ENCODE measurements at places on chromosomes 2 and 18.

DNA sequence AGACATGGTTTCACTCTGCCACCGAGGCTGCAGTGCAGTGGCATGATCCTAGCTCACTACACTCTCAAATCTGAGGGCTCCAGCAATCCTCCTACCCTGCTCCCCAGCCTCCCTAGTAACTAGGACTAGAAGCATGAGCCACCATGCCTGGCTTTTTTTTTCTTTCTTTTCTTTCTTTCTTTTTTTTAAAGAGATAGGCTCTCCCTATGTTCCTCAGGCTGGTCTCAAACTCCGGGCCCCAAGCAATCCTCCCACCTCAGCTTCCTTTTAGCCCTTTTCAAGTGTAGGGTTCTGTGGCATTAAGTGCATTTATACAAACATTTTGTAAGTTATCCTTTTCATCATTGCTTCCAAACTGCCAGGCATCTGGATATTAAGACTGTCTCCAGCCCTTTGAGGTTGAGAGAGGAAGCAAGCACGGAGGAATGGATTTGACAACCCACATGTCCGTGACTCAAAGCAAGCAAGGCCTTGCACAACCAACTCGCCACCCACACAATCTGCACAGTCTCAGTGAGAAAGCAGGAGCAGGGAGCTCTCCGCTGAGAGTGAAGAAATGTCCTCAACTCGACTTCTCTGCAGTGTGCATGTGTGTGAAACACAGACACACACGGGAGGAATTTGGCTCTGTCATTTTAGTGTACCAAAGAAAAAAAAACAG, 65.6 kb downstream of the ATP8B1 start:
- no peaks in the 10 kb centered on the region for H3K27me3 ChIP-seq
- no peaks in the 10 kb centered on the region for H3K36me3 ChIP-seq
- H3K4me1 ChIP-seq: peaks cover 24% of the 10 kb centered on the region
- H3K4me3 ChIP-seq: peak overlapping the region; percentile 61
- H3K27ac ChIP-seq: peak overlapping the region; percentile 82

DNA sequence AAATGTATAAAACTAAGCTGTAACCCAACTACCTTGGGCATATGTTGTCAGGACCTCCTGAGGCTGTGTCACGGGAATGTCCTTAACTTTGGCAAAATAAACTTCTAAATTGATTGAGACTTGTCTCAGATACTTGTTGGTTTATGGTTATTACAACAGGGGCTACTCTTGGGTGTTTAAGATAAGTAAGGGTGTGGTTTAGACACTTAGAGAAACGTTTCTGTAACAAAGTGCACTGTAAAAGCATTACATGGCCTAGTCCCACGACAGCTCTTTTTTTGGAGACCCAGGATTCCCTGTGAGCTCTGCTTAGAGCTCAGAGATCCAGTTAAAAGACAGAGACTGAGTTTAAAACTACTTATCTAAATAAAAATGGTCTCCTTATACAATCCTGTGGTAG, 32.3 kb upstream of the LIPG start:
- DNase-seq: no peak
- H3K27me3 ChIP-seq: no peaks in the 10 kb centered on the region
- no peak overlapping the region for H3K27ac ChIP-seq
- no peaks in the 10 kb centered on the region for H3K4me1 ChIP-seq

DNA sequence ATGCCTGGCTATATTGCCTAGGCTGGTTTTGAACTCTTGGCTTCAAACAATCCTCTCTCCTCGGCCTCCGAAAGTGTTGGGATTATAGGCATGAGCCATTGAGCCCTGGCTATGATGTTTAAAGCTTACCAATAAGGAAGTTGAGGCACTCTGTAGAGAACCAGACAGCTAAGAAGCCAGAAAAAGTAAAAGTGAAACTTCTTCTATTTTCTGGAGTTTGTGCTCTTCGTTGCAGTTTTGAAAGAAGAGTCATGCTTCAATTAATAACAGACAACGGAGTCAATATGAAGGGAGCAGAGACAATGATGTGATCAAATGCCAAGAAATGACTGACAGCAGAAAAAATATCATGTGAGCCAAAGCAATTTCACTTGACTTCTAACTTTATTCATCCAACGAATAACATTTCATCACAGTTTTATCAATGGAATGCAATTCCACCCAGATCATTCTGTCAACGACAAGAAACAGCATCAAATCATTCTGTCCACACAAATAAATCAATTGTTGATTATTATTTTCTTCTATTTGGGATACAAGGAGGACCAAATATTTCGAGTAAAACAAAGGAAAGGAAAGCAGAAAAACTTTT, 175.5 kb upstream of the CELF4 start:
- no peak overlapping the region for H3K4me3 ChIP-seq
- no peaks in the 10 kb centered on the region for H3K36me3 ChIP-seq
- no peak for DNase-seq
- H3K4me1 ChIP-seq: no peaks in the 10 kb centered on the region

DNA sequence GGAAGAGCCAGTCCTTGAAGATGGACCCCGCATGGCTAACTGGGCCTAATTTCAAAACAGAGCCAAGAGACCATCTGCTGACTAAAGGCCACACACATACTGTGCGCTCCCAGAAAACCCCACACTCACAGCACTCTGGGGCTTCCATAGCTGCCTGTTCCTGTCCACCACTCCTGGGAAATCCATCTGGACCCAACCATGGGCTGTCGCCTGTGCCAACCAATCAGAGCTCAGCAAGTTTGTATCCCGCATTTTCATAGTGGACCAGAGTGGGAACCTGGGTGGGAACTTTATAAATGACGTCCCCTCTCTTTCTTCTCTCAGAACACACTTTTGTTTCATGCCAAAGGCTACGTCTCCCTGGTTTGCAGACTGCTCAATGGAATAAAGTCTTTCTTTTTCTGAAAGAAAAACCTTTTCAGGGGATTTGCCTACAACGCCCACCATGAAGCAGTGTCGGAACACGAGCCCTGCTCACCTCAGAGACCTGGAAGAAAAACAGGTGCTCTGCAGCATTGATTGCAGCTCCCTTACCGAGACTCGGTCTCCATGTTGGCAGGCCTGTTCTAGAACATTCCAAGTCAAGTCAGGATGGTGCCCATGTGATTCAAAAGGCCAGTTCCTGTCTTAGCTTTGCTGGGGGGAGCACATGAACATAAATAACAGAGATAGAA, 137.2 kb upstream of the GPC1 start:
- no peaks in the 10 kb centered on the region for H3K4me1 ChIP-seq
- no peak overlapping the region for H3K4me3 ChIP-seq
- H3K36me3 ChIP-seq: no peaks in the 10 kb centered on the region
- peaks cover 16% of the 10 kb centered on the region for H3K27me3 ChIP-seq

- no peak overlapping the region for H3K27ac ChIP-seq
- no peaks in the 10 kb centered on the region for H3K36me3 ChIP-seq
- H3K27me3 ChIP-seq: no peaks in the 10 kb centered on the region
Observed at GRCh38 chr2:53655256-53655655, 112.3 kb upstream of the CHAC2 start.

GRCh38 chr2:96105994-96106715, 10.2 kb downstream of the ADRA2B start:
- H3K36me3 ChIP-seq: no peaks in the 10 kb centered on the region
- H3K4me3 ChIP-seq: no peak overlapping the region
- no peak for DNase-seq
- H3K27ac ChIP-seq: no peak overlapping the region

- H3K27me3 ChIP-seq: no peaks in the 10 kb centered on the region
- no peak overlapping the region for H3K27ac ChIP-seq
- DNase-seq: no peak
Observed at GRCh38 chr2:239198221-239198620, 202.6 kb downstream of the HDAC4 start.

DNA sequence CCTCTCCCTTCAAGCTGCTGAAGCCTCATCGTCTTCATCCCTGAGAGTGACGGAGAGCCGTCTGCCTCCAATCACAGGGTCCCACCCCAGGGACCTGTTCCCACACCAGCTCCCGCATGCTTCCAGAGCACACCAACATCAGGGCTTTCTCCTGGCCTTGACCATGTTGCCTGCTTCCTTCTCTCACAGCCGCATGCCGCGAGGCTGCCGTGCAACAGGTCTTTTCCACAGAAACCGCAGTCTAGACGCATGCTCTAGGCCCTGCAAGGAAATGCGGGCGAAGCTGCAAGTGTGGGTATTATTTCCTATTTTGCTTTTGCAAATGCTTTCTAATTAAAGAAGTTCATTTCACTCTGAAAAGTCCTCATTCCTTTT, 277.8 kb downstream of the EIPR1 start:
- no peaks in the 10 kb centered on the region for H3K36me3 ChIP-seq
- H3K27me3 ChIP-seq: no peaks in the 10 kb centered on the region
- H3K27ac ChIP-seq: no peak overlapping the region
- no peak for DNase-seq
- no peaks in the 10 kb centered on the region for H3K4me1 ChIP-seq

- H3K4me3 ChIP-seq: no peak overlapping the region
- no peaks in the 10 kb centered on the region for H3K27me3 ChIP-seq
- no peak for DNase-seq
- H3K4me1 ChIP-seq: no peaks in the 10 kb centered on the region
- no peaks in the 10 kb centered on the region for H3K36me3 ChIP-seq
Observed at GRCh38 chr2:190802129-190802528, 78.5 kb upstream of the GLS start.

DNA sequence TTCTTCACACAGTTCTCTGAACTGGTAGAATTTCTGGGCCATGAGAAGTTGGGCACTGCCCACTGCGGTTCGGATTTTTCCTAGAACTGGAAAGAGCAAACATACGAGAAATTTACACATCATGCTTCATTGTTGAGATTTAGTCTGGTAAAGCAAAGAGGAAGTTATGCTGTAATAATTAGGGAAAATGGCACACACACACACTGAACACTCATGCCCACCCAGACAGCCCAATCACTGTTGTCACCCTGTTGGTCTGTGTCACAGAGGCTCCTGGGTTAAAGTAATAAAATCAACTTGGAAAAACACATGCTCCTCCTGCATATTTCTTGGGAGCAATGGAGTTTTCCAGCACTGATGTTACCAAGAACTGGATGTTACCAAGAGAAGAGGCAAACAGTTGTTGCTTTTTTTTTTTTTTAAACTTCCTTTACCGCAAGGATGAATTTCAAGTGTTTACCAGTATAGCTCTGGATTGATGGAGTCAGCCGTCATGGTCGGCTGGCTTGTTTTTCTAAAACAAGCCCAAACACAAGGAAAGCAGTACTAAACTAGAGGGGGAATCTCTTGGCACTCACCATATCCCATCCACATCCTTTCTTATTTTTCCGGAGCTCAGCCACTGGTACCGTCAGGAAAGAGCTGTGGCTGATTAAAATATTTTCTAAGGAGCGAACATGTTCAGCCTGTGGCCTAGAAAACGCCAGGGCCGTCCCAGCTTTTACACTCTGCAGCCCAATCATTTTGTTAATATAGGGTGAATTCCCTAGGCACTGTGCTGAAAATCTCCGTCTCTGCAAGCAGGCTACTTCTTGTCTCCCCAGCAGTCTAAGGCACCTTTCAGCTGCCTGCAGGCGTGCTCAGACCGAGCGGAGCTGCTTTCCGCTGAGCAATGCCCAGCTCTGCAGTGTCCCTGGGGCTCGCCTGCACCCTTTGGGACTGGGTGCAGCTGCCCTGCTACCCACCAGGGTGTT, 58.9 kb downstream of the TGIF1 start:
- no peaks in the 10 kb centered on the region for H3K36me3 ChIP-seq
- H3K27me3 ChIP-seq: 0 out of 2 replicates have a peak, but pooled peaks cover 7% of the 10 kb centered on the region
- peaks cover 16% of the 10 kb centered on the region for H3K4me1 ChIP-seq
- no peak overlapping the region for H3K27ac ChIP-seq
- DNase-seq: no peak

DNA sequence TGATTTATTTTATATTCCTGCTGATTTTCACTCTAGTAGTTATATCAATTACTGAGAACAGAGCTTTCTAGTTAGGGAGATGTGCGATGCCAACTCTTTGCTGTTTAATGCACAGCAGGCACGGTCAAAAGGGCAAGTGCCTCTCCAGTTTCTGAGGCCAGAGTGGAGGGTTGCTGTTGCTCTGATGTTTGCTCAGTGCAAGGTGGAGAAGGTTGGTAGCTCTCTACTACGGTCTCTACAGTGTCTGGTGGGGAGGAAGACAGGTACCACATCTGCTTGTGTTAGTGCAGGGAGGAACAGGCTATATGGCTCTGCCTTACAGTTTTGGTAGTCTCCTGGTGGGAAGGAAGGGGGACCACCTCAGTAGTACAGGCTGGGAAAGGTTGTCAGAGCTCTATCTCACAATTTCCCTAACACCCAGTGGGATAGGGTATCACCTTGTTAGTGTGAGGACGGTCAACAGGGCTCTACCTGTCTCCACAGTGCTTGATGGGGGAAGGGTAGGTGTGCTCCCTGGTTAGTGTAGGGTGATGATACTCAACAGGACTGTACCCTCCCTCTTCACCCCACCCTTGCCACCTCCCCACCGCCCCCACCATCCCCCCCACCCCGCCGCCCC, 85.9 kb downstream of the FANCL start:
- H3K4me1 ChIP-seq: peaks cover 19% of the 10 kb centered on the region
- peaks cover 10% of the 10 kb centered on the region for H3K36me3 ChIP-seq
- no peak overlapping the region for H3K27ac ChIP-seq
- no peak for DNase-seq

DNA sequence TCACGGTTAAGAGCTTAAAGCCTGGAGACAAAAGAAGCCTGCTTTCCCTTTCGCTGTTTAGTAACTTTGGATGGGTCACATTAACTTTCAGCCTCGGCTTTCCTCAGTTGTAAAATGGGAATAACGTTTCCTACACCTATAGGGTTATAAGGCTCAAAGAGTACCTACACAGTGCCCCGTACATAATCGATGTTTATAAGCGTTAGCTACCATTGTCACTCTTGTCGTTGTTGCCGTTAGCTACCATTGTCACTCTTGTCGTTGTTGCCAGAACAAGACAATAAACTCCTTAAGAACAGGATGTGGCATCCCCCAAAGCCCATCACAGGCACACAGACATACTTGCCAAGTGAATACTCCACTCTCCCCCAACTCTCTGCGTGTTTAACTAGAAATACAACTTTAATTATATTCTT, 901 bp upstream of the MFSD6 start:
- peaks cover 3% of the 10 kb centered on the region for H3K27me3 ChIP-seq
- no peak for DNase-seq
- H3K4me1 ChIP-seq: no peaks in the 10 kb centered on the region
- no peaks in the 10 kb centered on the region for H3K36me3 ChIP-seq
